ENCODE measurements at places on chromosomes 7 and 10.

DNA sequence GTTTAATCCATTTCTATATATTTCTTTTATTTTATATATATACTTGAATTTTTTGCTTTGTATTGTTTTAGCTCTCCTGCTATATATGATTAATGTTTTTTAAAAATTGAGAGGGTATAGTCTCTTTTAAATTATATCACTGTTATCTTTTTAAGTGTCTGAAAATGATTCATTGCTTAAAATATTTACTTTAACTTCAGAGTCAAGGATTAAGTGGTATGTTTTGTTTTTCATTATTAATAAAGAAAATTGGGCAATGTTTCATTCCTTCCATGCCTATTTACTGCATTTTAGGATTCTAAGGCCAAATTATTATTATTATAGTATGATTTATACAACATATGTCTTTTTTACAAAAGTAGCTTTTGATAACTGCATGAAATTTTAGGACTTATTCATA is 67.2 kb upstream of the THSD7A start:
- DNase-seq = no peak

GRCh38 chr7:110941385-110941784 is 149.5 kb upstream of the LRRN3 start:
- DNase-seq = no peak

GRCh38 chr7:43105521-43106120 is 6.8 kb upstream of the HECW1 start:
- no peak for DNase-seq

GRCh38 chr10:84539216-84539615 is 210.8 kb downstream of the CCSER2 start:
- no peak for DNase-seq

- DNase-seq = no peak
Measured at GRCh38 chr10:88388324-88388723, 194.8 kb downstream of the RNLS start.

DNA sequence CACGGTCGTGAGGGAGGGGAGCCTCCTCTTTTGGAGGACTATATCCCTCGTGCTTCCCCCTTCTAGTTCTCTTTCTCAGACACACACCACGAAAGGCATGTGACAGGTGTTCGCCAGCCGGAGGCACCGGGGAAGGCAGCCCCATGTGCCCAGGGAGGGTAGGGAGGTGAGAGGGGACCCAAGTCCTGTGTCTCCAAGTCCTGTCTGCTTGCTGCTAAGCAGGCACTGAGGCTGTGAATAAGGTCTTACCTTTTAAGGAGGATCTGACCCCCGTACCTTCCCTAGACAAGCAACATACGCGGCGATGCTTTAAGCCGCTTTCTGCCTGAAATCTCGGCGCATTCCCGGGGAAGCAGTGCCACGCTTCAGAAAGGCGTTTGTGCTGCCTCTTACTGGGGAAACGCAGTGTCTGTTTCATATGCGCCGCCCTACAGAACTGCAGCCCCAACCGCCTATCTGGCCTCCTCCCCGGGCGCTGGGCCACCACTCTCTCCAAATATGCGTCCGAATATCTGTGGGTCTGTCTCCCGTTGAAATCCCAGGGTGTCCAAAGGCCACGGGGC is 770 bp downstream of the PLXNA4 start:
- peak; percentile 4 for DNase-seq

DNA sequence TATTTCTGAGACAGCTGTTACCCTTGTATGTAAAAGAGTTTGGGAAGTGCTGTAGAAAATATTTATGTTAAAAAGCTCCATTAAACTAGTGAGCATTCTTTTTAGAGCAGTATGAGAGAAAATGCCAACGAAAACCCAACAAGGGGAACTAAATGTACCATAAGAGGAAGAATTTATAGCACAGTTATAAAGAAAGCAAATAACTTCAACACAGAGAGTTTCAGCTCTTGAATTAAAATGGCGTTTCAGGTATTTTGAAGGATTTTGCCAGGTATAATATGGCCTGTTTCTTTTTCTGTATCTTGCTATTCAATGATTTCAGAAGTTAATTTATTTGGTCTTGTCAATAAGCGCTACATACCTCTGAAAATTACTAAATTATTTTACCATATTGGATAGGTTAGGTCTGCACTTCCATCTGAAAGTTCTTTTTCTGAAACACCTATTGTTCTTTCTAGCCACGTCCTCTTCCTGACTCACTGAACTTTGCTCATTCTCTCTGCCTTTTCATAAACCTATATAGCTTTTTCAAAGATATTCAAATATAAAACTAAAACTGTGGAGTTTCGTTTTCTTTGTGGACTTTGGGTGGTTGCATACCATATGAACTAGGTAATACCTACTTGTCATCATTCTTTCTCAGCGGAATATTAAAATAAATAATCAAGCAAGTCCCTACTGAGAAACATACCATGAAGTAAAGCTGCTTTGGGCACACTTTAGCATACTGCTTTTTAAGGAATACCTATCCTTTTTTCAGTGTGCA is 136.1 kb downstream of the SEMA3A start:
- DNase-seq = no peak

DNA sequence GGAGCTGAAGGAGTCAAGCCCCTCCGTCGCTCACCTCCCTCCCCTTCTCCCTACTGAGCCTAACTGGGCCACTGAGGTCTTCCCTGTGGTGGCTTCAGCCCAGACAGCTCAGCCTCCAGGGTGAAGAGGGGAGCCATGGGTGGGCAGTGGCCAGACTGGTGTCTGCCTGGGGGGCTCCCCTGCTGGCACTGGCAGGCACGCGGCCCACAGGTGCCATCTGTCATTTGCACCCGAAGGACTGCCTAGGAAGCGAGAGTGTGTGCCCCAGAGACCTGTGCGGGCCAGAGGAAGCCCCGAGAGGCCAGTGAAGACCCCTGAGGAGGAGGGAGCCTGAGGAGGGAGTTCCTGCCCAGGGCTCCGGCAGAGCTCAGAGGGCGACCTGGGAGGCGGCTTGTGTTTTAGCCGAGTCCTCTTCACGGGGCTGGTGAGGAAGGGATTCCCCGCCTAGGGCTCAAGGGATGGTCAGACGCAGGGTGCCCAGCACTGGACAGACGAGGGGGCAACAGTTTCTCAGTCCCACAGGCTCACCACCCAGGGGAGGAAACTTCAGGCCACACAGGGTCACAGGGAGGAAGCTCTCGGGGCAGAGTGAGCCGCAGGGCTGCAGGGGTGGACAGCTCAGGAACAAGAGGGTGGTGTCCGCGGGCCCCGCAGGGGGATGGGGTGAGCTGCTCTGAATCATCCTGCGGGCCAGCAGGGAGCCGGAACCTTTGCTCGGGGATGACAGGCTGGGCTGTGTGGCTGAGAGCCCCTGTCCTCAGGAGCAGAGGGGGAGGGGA is 76.2 kb upstream of the PPP2R2D start:
- no peak for DNase-seq

DNA sequence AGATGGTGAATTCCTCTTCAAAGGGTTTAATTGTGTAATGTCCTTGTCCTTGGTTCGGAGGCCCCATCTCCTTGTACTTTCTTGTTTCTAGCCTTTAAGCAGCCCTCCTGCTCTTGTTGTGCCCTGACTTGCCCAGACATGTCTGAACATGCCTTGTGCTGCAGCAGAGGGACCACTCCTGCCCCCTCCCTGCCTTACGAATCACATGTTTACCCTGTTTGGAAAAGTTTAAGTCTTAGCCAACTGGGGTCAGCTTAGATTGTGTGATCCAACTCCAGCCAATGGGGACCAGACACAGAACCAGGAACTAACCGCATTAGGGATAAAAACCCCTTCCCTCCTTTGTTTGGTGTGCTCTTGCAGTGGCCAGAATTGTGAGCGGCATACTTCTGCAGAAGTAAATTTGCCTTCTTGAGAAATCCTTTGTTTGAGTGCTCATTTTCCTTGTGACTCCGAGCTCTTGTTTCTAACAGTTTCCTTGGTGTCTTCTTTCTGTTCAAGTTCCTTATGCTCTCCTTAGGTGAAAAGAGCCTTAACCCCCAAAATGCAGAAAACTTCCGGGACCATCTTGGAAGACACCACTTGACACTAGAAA is 29.4 kb downstream of the CLRN3 start:
- no peak for DNase-seq

DNA sequence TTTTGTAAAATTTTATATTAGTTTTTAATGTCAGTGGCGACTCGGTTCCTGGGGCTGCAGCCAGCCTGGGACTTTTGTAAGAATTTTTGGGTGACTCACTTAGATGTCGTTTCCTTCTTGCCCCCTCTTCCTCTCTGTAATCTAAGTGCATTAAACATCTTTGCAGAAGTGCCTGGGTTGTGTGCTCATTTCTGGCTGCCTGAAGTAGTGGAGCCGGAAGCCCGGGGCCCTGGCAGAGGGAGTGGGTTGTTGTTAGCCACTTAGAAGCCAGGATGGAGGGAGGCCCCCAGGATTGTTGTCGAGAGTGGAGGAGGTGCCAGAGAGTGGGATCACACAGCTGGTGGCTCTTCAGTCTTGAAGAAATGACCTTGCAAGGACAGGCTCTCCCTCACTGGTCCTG is 11.0 kb upstream of the TRIM8 start:
- peak; percentile 27 for DNase-seq

DNA sequence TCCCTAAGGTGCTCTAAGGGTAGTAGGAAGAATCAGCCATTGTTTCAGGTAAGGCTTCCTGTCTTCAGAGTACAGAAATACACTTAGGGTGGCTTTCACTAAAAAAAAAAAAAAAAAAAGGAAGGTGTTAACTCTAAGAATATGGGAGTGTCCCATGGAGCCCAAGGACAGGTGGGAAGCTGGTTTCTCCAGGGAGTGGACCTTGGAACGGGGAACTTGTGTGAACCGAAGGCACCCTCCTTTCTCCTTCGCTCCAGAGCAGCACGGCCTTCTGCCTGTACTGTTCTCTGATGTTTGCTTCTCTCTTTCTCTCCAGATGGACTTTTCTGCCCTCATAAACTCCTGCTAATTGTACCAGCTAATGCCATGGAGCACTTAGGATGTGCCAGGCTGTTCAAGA is 6.2 kb downstream of the OPALIN start:
- no peak for DNase-seq

GRCh38 chr7:81549484-81550016 is 220.3 kb downstream of the HGF start:
- DNase-seq = no peak

DNA sequence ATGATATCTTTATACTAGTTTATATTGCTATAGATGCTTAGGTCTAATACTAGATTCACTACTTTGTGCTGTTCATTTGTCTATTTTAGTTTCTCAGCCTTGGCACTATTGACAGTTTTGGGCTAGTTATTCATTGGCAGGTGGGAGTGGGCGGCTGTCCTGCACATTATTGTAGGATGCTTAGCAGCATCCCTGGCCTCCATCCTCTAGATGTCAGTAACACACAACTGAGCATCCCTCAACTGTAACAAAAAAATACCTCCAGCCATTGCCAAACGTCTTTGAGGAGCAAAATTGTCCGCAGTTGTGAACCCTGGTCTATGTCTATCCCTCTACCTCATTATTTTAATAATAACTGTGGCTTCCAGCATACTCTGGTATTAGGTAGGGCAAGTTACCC is 34.4 kb upstream of the PNLIP start:
- DNase-seq = no peak
